Cardiac muscle cell (in vitro differentiated cells and primary cell): ENCODE measurements at places on chromosomes 1 and 21. TPM values are rescaled to one million over a fixed set of nuclear protein-coding genes. Genes with fewer than 3 reads are reported as not detected.

- no peak for DNase-seq
Measured at GRCh38 chr1:109527846-109528695, 11.6 kb upstream of the GPR61 start.

- peak; percentile 48 for DNase-seq
Measured at GRCh38 chr1:8554956-8555534, 237.1 kb downstream of the SLC45A1 start.

DNA sequence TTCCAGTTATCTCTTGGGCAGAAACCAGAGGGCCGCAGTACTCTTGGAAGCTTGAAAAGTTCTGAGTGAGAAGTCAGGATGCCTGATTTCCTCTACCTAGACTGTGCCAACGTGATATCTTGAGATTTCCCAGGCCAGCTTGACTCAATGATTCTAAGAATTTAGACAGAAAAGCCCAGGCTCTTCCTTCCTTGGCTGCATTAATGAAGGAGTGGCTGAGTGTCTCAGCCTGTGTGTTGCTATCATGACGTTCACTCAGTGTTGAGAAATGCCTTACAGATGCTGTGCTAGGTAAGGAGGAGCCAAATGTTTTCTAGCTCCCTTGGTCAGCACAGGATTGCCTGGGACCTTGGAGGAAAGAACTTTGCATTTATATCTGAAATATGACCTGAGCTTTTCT, 454.1 kb upstream of the USP24 start:
- DNase-seq, result no peak

DNA sequence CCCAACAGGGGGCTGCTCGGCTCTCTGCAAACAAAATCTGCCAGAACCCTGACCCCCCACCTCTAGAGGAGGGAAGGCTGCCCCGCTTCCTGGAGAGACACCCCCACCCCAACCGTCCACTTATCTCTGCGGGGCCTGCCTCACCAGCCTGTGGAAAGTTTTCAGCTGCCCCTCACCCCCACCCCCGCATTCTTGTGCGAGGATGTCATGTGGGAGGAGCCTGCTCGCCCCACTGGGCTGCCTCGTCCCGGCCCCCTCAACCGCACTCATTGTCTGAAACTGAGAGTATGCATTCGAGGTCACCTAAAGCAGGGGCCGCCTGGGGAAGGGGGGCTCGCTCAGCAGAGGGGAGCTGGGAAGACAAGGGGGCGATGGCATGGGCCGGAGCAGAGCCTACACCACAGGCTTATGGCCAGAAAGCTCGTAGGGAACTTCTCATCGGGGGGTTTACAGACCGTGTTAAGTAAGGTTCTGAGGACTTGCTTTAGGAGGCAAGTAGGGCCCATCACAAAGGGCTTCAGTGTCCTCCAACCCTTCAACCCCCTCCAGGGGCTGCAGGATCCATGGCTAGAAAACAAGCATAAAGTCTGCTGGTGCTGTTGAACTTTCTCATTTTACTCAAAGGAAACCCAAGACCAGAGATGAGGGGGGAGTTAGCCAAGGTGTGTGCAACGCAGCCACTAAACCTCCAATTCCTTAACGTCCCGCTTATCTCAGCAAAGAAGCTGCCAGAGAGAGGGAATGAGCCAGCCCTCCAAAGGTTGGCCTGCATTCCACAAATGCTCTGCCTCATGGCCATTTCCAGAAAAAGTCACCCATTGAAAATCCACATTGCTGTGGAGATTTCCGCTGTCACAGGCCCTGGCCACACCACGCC, 9.4 kb downstream of the EPHA2 start:
- peak; percentile 95 for DNase-seq

DNA sequence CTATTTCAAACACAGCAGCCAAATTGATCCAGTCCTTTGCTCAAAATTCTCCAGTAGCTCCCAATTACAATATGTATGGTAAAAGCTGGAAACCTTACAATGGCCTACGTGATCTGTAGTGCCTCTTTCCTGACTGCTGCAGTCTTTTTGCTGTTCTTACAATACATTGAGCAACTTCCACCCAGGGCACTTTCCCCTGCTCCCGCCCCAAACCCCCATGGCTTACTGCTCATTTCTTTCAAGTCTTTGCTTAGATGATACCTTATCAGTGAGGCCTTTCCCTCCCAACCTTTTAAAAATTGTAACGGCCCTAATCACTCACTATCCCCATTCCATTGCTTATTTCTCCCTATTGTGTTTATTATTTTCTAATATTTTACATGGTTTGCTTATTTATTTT, 43.9 kb upstream of the APOBEC4 start:
- DNase-seq, result no peak

- no peak for DNase-seq
Measured at GRCh38 chr21:44920694-44921604, at the start of gene ITGB2. TSS of gene ITGB2 (minus strand) at chr21:44920899. CDS start at chr21:44910782, 10,117 bp downstream.

- no peak for DNase-seq
Measured at GRCh38 chr1:202129453-202130296, 7.0 kb downstream of the GPR37L1 start.

- peak; percentile 38 for DNase-seq
Measured at GRCh38 chr1:52238474-52238873, 96.6 kb downstream of the ZFYVE9 start.

DNA sequence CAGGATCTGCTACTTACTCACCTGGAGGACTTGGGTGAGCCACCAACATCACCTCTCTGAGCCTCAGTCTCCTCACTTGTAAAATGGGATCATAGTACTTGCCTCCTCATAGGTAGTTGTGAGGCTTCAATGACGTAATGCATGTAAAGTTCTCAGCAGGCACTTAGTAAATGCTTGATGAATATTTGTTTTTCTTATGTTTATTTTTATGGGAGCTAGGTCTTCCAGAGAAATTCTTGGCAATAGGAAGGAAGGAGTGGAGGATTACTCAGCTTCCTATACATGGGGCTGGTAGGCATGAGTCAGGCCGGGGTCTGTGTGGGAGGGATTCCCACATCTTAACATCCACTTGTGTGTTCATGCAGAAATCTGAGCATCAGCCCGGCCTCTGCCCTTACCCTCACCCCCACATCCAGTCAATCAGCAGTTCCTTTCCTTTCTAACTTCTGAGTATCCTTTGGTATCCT, 95.4 kb upstream of the USP24 start:
- no peak for DNase-seq

Gene RPS6KA1
- total RNA-seq, result 32.4 and 46.2 TPM in 2 replicates
